ENCODE measurements at places on chromosomes 16 and 17. TPM values are rescaled to one million over a fixed set of nuclear protein-coding genes. Genes with fewer than 3 reads are reported as not detected.
A peak's percentile ranks its signal among the peaks of the same experiment; 100 is the strongest.

The AATF gene
- total RNA-seq = 68.7 TPM

The CCL2 gene
- total RNA-seq = 3.9 TPM

The CSH2 gene
- total RNA-seq = not detected

The GAS7 gene
- 84.8 TPM for total RNA-seq

The TPSD1 gene
- total RNA-seq = not detected

The GTF3C1 gene
- total RNA-seq = 123 TPM

The KRT28 gene
- not detected for total RNA-seq

The BRD7 gene
- 163 TPM for total RNA-seq

The ASGR1 gene
- 11.2 TPM for total RNA-seq

The SNAI3 gene
- not detected for total RNA-seq

The ANKRD13B gene
- 70.0 TPM for total RNA-seq

The KSR1 gene
- total RNA-seq = 27.8 TPM

The SPNS3 gene
- total RNA-seq = not detected

The PNMT gene
- total RNA-seq = 0.84 TPM

DNA sequence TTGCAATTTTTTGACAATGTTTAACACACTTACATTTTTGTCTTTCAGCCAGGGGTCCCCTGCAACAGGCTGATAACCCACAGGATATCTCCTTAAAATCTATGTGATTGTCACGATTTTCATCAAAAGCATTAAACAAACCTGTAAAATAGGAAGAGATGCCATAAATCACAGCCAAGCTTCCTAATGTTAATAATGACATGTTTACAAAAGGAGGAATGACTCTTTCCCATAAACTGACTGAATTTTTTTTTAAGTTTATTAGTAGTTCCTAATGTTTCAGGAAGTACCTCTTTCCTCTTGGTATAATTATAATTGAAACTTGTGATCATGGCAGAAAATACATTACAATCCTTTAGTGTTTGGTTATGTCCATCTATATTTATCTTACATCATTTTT lies 119.6 kb downstream of the CA4 start:
- DNase-seq = no peak

GRCh38 chr17:13575922-13576419 lies 25.8 kb downstream of the HS3ST3A1 start:
- no peak for DNase-seq

GRCh38 chr16:21235199-21235585 lies 1.7 kb downstream of the ANKS4B start:
- no peak for DNase-seq

DNA sequence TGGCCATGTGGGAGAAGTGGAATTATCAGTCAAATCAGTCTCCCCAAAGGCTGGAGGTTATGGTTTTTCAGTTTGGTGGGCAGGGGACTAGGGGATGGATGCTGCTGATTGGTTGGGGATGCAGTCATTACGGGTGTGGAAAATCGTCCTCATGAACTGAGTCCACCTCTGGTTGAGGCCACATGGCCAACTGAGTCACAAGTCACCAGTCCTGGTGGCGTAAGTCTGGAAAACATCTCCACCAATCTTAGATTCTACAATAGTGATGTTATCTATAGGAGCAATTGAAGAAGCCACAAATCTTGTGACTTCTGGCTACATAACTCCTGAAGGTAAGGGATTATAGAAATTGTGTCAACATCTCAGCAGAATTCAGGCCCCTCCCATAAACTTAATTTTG lies 5.2 kb upstream of the RNF135 start:
- DNase-seq = no peak

GRCh38 chr16:878072-878784 lies 77.7 kb upstream of the GNG13 start:
- no peak for DNase-seq

DNA sequence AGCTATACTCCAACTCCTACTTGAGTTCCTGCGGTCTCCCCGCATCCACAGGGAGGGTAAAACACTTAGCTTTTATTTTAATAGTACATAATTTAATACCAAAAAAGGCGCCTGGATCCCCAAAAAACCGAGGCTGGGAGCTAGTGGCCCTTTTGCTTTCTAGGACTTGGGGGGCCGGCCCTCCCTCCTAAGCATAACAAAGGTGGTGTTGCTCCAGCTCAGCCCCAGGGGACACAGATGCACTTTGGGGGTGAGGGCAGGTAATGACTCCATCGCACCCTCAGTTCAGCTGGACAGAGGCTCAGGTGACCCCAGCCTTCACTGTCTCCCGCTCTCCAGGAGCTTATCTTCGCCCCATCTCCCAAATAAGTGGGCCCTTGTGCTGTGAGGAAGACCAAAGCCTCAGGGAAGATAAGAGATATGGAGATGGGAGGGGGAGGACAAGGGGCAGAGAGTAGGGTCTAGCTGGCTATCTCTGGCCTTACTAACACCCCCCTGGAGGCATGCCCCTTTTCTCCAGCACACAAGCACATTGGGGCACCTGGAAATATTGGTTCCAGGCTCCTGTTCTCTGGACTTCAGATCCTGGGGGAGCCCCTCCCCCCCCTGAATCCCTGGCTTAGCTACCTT lies 2.8 kb upstream of the NHERF1 start:
- no peak for DNase-seq

DNA sequence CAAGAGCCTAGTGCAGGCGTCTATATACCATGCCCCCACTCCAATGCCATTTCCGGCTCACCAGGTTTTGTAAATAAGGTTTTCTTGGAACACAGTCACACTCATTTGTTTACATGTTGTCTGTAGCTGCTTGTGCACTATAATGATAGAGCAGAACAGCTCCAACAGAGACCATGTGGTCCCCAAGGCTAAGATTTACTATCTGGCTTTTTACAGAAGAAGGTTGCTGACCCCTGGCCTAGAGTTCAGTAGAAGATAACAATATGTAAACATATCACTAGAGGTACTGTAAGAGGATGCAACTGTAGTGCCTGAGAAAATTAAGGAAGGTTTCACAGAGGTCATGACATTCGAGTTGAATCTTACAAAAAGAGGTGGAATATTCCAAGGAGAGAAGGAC lies 66.3 kb downstream of the CACNG1 start:
- DNase-seq = no peak

GRCh38 chr17:16288860-16289571 lies 64.3 kb downstream of the CENPV start:
- DNase-seq = no peak

DNA sequence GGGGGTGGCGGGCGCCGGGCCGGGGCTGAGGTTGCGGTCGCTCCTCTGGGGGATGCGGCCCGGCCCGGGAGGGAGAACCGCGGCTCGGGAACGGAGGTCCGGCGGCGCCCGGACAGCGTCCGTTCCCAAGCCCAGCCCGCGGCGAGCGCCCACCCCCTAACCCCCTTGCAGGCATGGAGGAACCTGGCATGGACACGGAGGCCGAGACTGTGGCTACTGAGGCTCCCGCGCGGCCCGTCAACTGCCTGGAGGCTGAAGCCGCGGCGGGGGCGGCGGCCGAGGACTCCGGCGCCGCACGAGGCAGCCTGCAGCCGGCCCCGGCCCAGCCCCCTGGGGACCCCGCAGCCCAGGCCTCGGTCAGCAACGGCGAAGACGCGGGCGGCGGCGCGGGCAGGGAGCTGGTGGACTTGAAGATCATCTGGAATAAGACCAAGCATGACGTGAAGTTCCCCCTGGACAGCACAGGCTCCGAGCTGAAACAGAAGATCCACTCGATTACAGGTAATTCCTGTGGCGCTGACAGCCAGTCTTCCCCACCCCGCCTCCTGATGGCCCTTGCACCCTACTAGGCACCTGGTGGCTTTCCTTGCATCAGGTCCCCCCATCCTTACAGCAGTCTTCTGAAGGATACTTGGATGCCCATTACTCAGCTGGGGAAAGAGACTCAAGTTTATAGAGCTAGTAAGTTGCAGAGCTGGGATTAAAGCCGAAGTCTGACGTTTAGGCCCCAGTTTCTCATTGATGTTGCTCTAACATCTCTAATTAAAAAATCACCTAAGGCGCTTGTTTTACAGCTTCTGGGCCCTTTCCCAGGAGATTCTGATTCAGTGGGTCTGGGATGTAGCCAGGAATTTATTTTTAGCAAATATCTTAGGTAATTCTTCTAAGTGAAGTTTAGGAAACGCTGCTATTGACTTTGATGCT lies 514 bp downstream of the UBFD1 start:
- DNase-seq = no peak

GRCh38 chr17:43914451-43914850 lies 7.1 kb upstream of the MPP2 start:
- no peak for DNase-seq

- DNase-seq = peak; percentile 58
Observed at GRCh38 chr17:57552114-57552624, 192.9 kb downstream of the CCDC182 start.

DNA sequence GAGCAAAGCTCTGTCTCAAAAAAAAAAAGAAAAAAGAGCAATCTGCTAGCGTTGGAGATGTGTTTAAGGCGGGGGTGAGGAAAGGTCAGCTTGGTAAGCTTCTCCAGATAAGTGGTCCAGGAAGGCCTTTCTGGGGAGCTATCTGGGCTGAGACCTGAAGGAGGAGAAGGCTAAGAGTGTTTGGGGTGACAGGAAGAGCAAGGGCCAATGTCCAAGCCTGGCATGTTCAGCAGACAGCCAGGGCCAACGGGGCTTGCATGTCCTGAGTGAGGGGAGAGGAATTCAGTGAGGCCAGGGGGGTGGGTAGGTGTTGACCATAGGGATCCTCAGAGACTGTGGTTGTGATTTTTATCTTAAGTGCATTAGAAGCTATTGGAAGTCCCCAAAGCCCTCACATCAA lies 15.4 kb downstream of the STAT5A start:
- no peak for DNase-seq

DNA sequence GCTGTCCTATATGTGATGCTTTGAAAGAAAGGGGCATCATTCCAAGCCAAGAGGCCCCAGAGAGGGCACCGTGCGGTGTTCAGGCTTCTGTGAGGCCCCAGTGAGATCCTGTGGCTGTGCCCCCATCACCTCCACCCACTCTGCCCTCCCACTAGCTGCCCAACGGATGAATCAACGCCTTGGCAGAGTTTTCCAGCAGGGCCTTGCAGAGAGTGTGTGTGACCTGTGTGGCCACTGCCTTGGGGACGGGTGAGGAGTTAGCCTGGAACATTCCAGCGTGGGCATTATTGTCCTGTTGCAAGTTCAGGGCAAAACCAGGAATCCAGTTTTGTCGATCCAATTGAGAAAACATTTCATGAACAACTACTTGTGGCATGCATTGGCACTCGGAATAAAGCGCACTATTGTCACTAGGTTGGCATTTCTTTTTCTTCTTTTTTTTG lies 53.7 kb downstream of the SF3B3 start:
- DNase-seq = no peak

- no peak for DNase-seq
Observed at GRCh38 chr16:21314339-21314738, 36.2 kb upstream of the CRYM start.

DNA sequence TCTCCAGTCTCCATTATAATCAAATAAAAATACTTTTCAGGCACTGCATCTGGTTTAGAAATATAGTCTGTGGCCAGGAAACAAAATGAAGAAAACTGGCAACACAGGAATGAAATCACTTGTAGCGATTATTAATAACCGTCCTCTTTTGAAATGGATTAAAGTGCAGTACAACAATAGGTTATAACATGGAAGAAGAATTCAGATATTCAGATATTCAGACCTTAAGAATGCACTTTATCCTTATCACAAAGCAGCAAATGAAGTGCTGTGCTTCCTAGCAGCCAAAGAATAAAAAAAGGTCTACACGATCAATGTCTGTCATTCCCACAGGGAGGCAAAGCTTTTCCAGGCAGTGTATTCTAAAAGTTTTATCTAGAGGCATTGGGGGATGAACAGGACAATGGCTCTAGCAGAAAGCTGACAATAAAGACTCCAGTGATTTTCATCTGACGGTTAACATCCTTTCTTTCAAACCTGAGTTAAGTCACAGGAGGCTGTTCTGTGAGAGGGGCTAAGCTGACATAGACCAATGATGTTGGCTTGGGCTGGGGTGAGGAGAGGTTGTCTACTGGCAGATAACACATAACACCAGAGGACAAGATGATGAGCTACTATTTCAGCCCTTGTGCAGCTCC lies 259.2 kb downstream of the SLC39A11 start:
- DNase-seq = no peak

DNA sequence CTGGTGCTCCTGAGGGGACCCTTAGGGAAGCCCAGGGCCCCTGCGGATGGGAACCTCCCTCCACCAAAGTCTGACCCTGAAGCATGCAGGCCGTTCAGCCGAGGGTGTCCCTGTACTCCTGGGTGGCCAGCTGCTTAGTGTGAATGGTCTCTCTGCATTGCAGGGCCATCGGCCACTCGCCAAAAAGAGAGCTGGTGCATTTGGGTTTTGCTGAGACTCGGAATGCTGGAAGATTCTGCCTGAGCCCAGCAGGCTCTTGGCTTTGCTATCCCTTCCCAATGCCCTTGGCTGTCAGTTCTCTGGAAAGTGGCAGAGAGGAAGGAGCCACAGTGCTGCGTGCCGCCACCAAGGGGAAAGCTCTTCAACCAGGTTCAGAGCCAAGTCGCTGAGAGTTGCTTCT lies 2.8 kb downstream of the MEOX1 start:
- DNase-seq = no peak

- no peak for DNase-seq
Observed at GRCh38 chr17:66392783-66393437, 90.5 kb downstream of the PRKCA start.

- no peak for DNase-seq
Observed at GRCh38 chr17:19554393-19554792, 20.7 kb downstream of the SLC47A1 start.

DNA sequence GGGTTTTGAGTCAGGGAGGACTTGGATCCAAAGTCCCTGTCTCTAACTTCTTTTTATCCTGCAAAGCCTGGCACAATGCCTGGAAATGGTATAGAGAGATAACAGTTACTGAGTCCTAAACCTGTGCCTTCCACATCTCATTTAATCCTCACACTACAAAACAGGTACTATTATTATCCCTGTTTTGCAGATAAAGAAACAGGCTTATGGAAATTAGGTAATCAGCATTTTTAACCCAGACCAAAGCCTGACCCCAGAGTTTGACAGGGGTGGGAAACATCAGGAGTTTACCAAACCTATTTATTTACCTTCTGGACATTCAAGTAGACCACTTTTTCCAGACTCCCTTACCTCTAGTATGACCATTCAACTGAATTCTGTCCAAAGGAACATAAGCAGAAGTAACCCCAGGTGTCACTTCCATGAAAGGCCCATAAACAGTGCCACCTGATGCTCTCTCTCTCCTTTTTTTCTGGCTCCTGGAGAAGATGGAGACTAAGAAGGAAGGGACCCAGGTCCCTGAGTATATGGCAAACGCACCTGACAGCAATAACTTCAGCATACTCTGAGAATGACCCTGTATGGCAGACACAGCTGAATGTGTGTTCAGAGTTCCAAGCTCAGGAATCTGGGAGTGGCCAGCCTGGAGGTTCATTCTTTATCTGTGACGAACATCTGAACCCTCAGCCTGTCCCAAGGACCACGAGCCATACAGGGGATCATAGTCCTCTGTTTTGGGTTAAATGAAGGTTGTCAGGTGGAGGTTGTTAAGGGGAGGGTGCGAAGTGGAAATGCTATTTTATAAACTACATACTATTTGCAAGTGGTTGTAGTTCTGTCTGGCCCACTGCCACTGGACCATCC lies 62.7 kb downstream of the HLF start:
- no peak for DNase-seq
